Natural killer cell (primary cell): ENCODE measurements at places on chromosomes 13 and 19.

GRCh38 chr19:12838886-12839756 lies 806 bp downstream of the MAST1 start:
- no peaks in the 10 kb centered on the region for H3K36me3 ChIP-seq
- peaks cover 71% of the 10 kb centered on the region for H3K27me3 ChIP-seq
- peak; percentile 54 for DNase-seq
- no peak overlapping the region for H3K27ac ChIP-seq
- no peak overlapping the region for H3K4me3 ChIP-seq

DNA sequence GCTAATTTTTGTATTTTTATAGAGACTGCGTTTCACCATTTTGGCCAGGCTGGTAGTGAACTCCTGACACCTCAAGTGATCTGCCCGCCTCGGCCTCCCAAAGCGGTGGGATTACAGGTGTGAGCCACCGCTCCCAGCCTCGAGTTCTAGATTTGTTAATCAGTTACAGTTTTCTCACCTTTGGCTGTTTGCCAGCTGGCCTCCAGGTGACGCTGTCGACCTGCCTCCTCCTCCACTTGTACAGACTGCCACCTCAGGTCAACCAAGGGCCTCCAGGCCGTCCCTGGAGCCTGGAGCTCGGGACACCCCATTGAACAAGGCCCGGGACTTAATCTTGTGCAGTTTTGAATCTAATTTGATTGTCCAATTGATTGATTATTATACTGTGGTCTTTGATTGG lies 45.5 kb downstream of the IER2 start:
- peaks cover 35% of the 10 kb centered on the region for H3K4me1 ChIP-seq
- DNase-seq, result peak; percentile 80
- H3K4me3 ChIP-seq, result no peak overlapping the region
- no peak overlapping the region for H3K27ac ChIP-seq
- H3K27me3 ChIP-seq, result no peaks in the 10 kb centered on the region
- H3K36me3 ChIP-seq, result no peaks in the 10 kb centered on the region

GRCh38 chr13:25178070-25178469 lies 6.0 kb upstream of the AMER2 start:
- no peaks in the 10 kb centered on the region for H3K4me1 ChIP-seq
- H3K36me3 ChIP-seq, result no peaks in the 10 kb centered on the region
- H3K27ac ChIP-seq, result no peak overlapping the region
- H3K27me3 ChIP-seq, result peaks cover 6% of the 10 kb centered on the region
- DNase-seq, result no peak
- no peak overlapping the region for H3K4me3 ChIP-seq

DNA sequence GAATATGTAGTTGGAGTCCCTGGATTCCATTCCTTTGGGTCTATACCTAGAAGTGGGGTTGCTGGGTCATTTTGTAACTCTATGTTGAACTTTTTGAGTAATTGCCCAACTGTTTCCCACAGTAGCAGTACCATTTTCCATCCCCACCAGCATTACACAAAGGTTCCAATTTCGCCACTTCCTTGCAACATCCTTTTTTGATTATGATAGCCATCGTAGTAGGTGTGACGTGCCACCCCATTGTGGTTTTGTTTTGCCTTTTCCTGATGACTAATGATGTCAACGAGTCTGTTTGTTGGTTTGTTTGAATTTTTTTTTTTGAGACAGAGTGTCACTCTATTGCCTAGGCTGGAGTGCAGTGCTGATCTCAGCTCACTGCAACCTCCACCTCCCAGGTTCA lies 3.3 kb upstream of the PEX11G start:
- no peak overlapping the region for H3K27ac ChIP-seq
- DNase-seq, result no peak
- H3K4me3 ChIP-seq, result no peak overlapping the region

- H3K4me3 ChIP-seq, result no peak overlapping the region
- no peaks in the 10 kb centered on the region for H3K4me1 ChIP-seq
- no peak overlapping the region for H3K27ac ChIP-seq
- H3K27me3 ChIP-seq, result no peaks in the 10 kb centered on the region
- no peaks in the 10 kb centered on the region for H3K36me3 ChIP-seq
These were observed 291.4 kb downstream of the DCLK1 start for GRCh38 chr13:35839806-35840205.

DNA sequence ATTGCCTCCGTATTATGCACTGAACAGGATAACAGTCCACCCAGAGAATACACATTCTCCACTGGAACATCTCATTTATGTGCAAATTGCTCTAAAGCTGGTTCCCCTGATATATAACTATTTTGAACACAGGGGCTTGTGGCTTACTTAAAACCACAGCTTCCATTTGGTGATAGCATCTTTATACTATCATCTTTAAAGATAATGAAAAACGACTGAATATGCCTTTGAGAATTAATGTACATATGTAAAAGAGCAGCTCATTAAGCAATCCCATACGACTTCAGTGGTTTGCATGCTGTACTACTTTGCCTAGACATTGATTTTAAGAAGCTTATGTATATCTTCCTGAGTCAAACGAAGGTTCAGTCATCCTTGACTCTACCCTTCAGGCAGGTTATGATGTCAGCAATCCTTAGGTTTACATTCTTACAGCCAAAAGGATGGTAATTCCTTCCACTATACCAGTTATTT lies 40.8 kb downstream of the BRD4 start:
- no peak overlapping the region for H3K27ac ChIP-seq
- peaks cover 2% of the 10 kb centered on the region for H3K36me3 ChIP-seq
- H3K4me1 ChIP-seq, result peaks cover 72% of the 10 kb centered on the region
- no peaks in the 10 kb centered on the region for H3K27me3 ChIP-seq
- H3K4me3 ChIP-seq, result no peak overlapping the region

DNA sequence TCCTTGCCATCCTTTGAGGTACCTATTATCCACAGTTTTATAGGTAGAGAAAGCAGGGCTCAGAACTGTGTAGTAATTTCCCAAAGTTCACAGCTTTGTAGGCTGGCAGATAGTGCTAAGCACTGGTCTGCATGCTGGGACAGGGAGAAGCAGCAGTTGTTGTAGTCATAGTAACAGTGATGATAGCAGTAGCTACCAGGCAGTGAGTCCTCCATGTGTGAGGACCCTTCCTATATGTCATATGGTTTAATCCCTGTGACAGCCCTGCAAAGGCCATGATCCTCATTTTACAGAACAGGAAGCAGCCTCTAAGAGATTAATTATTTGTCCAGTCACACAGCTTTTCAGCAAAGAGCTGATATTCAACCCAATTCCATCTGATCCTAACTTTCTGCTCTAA lies 21.0 kb downstream of the SERP2 start:
- H3K4me3 ChIP-seq, result no peak overlapping the region
- no peaks in the 10 kb centered on the region for H3K27me3 ChIP-seq
- no peak overlapping the region for H3K27ac ChIP-seq

- no peak overlapping the region for H3K4me3 ChIP-seq
- H3K27me3 ChIP-seq, result no peaks in the 10 kb centered on the region
- no peak overlapping the region for H3K27ac ChIP-seq
- no peaks in the 10 kb centered on the region for H3K36me3 ChIP-seq
- H3K4me1 ChIP-seq, result no peaks in the 10 kb centered on the region
These were observed 29.5 kb downstream of the TMEM255B start for GRCh38 chr13:113788413-113789135.

GRCh38 chr19:485583-486236 lies 10.6 kb upstream of the MADCAM1 start:
- H3K4me3 ChIP-seq, result no peak overlapping the region
- no peaks in the 10 kb centered on the region for H3K27me3 ChIP-seq
- no peak for DNase-seq
- peaks cover 14% of the 10 kb centered on the region for H3K4me1 ChIP-seq
- no peaks in the 10 kb centered on the region for H3K36me3 ChIP-seq
- no peak overlapping the region for H3K27ac ChIP-seq

GRCh38 chr19:15629003-15629880 lies 11.5 kb upstream of the CYP4F3 start:
- no peak overlapping the region for H3K4me3 ChIP-seq
- no peak overlapping the region for H3K27ac ChIP-seq
- no peaks in the 10 kb centered on the region for H3K36me3 ChIP-seq
- H3K4me1 ChIP-seq, result peaks cover 7% of the 10 kb centered on the region
- peak; percentile 90 for DNase-seq

GRCh38 chr19:30228113-30228834 lies 143.9 kb upstream of the ZNF536 start:
- DNase-seq, result no peak
- H3K27me3 ChIP-seq, result peaks cover 27% of the 10 kb centered on the region
- peaks cover 17% of the 10 kb centered on the region for H3K4me1 ChIP-seq
- no peak overlapping the region for H3K4me3 ChIP-seq
- H3K36me3 ChIP-seq, result no peaks in the 10 kb centered on the region

DNA sequence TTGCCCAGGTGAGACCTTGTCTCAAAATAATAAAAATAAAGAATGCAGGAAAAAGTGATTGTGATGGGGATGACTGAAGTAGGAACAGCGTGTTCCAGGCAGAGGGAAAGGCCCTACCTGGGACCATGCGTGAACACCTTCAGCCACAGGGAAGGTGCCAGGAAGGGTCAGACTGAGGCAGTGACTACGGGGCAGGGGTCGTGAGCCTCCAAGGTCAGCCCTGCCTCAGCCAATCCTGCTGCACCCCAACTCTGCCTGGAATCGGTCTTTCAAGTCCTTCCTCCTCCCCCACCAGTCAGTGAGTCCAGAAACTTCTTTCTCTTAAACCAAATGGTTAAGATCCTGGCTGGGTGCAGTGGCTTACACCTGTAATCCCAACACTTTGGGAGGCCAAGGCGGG lies 16.1 kb upstream of the TLE2 start:
- H3K27me3 ChIP-seq, result no peaks in the 10 kb centered on the region
- H3K27ac ChIP-seq, result no peak overlapping the region
- no peak for DNase-seq
- H3K36me3 ChIP-seq, result no peaks in the 10 kb centered on the region
- H3K4me3 ChIP-seq, result no peak overlapping the region

GRCh38 chr13:31514932-31515331 lies 224.4 kb upstream of the RXFP2 start:
- H3K4me3 ChIP-seq, result no peak overlapping the region
- no peak overlapping the region for H3K27ac ChIP-seq
- no peaks in the 10 kb centered on the region for H3K27me3 ChIP-seq
- H3K4me1 ChIP-seq, result no peaks in the 10 kb centered on the region
- no peaks in the 10 kb centered on the region for H3K36me3 ChIP-seq

GRCh38 chr13:24306632-24307031 lies 2.7 kb upstream of the C1QTNF9 start:
- H3K27me3 ChIP-seq, result no peaks in the 10 kb centered on the region
- H3K4me1 ChIP-seq, result no peaks in the 10 kb centered on the region
- peaks cover 48% of the 10 kb centered on the region for H3K36me3 ChIP-seq

DNA sequence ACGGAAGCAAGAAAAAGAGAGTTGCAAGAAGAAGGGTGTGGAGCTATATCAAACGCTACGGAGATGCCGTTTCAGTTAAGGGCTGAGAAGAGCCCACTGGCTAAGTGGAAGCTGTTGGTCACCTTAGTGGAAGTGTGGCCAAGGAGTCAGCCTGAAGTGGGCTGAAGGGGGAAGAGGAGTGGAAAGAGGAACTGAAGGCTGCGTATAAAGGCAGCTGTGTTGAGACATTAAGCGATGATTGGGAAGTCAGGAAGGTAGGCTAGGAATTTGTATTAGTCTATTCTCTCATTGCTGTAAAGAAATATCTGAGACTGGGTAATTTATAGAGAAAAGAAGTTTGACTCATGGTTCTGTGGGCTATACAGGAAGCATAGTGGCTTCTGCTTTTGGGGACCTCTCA lies 14.1 kb upstream of the FRY start:
- H3K36me3 ChIP-seq, result no peaks in the 10 kb centered on the region
- H3K4me1 ChIP-seq, result no peaks in the 10 kb centered on the region
- DNase-seq, result no peak
- no peak overlapping the region for H3K4me3 ChIP-seq

- H3K36me3 ChIP-seq, result no peaks in the 10 kb centered on the region
- H3K4me1 ChIP-seq, result no peaks in the 10 kb centered on the region
- no peak for DNase-seq
- H3K27ac ChIP-seq, result no peak overlapping the region
These were observed 57.9 kb upstream of the DACH1 start for GRCh38 chr13:71924931-71925330.

- no peak for DNase-seq
- no peak overlapping the region for H3K4me3 ChIP-seq
These were observed 18.9 kb downstream of the SPINT2 start for GRCh38 chr19:38283271-38283670.

GRCh38 chr13:100540621-100541020 lies 48.0 kb downstream of the GGACT start:
- peaks cover 5% of the 10 kb centered on the region for H3K36me3 ChIP-seq
- H3K27me3 ChIP-seq, result no peaks in the 10 kb centered on the region
- no peak for DNase-seq
- peaks cover 4% of the 10 kb centered on the region for H3K4me1 ChIP-seq
